ENCODE measurements at places on chromosomes 2 and 18.

DNA sequence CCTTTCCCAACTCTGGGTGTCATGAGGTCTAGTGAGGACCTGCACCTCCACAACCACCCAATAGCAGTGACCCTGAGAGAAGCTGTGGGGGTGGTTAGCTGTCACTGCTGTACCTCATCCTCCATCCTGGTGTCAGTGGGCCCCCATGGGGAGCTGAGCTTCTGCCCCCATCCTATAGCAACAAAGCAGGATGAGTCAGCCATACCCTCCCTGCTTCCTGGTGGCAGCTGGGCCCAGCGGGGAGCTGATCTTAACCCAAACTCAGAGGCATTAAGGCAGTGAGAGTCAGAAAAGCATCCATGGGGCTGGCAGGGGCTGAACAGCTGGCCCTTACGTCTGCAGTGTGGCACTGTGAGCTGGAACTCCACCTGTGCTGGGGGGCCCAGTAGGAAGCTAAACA, 247.8 kb upstream of the HDAC4 start:
- no peak for DNase-seq

DNA sequence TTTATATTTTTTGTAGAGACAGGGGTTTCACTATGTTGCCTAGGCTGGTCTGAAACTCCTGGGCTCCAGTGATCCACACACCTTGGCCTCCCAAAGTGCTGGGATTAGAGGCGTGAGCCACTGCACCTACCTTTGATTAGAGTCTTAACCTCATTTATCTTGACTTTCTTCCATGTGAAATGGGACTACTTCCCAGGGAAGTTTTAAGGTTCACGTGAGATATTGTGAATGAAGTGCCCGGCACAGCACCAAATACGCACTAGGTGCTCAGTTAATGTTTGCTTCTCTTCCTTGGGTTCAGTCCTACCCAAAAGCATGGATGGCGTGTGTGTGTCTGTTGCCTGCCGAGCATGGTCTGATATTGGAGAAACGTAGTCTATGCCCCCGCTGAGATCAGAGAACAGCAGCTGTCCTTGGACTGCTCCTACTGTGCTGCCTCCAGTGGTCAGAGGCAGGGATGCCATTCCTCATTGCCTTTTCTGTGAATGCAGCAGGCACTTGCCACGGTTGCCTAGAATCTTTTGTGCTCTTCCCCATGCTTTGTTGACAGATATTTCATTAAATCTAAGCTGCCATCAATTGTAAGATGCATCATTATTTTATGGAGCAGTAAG, 12.3 kb upstream of the TFCP2L1 start:
- DNase-seq = peak; percentile 6

DNA sequence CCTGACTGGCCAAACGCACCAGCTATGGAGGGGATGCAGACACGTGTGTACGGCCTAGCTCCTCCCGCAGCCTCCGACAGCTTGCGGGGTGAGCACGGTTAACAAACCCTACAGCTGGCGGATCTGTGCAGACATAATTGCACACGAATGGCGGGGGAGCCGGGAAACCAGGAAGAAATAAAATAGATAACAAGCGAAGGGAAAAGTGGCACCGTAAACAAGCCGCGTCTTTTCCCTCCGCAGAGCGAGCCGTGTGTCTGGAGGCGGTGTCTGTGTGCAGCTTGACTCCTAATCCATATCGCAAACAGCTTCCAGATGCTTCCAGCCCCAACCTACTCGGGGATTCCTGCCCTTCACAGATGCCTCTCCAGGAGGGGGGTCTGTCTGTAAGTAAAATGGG, 853.1 kb upstream of the SALL3 start:
- no peak for DNase-seq

- peak; percentile 62 for DNase-seq
Measured at GRCh38 chr2:69017080-69017479, 4.1 kb downstream of the ANTXR1 start.

GRCh38 chr18:48915626-48916425, 34.9 kb downstream of the SMAD7 start:
- no peak for DNase-seq

DNA sequence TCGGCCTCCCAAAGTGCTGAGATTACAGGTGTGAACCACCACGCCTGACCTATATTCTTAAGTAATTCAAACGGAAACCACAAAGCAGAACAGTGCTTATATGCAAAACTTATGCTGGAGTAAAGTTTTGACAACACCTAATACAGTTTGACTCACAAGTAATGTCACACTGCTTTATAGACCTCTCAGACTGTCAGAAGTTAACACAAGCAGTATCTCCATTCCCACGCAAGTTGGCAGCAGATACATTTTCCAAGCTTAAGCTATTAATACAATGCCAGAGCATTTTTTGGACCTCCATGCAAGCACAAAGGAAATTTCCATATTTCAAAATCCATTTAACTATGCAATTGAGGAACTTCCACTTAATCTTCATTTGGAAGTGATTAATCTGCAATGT, 21.0 kb upstream of the SANBR start:
- DNase-seq = peak; percentile 3

GRCh38 chr2:27866237-27866636, 23.9 kb downstream of the RBKS start:
- DNase-seq = no peak

- DNase-seq = no peak
Measured at GRCh38 chr2:181973171-181973783, 12.4 kb upstream of the PPP1R1C start.

DNA sequence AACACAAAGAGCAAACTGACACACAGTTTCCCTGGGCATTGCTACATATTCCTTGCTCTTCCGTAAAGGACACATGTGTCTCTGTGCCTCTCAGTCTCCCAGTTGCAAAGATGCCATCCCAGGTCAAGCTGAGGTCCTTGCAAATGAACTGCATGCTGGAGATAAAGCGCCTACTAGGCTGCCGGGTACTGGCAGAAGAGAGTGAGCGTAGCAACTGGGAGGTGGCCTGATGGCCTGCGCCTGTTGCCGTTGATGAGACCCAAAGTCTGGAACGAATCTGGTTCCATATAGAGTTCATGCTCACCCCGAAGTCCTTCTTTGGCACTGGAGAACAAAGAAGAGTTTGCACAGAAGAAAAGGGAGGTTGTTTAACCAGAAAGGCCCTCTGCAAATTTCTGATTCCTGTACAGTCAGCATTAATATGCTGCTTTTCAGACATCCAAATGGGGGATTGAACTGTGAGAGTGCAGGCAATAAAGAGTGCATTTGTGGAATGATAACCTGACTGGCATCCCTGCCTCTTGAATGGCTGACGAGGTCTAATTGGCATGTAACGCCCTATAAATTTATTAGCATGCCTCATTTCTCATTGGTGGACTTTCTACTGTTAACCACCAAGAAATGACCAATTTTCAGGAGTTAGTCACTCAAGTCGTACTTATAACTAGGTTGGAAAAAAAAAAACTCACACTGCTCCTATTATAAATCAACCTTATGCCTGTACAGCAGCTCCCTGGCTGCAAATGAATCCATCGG, 78.7 kb downstream of the GBX2 start:
- DNase-seq = peak; percentile 45

DNA sequence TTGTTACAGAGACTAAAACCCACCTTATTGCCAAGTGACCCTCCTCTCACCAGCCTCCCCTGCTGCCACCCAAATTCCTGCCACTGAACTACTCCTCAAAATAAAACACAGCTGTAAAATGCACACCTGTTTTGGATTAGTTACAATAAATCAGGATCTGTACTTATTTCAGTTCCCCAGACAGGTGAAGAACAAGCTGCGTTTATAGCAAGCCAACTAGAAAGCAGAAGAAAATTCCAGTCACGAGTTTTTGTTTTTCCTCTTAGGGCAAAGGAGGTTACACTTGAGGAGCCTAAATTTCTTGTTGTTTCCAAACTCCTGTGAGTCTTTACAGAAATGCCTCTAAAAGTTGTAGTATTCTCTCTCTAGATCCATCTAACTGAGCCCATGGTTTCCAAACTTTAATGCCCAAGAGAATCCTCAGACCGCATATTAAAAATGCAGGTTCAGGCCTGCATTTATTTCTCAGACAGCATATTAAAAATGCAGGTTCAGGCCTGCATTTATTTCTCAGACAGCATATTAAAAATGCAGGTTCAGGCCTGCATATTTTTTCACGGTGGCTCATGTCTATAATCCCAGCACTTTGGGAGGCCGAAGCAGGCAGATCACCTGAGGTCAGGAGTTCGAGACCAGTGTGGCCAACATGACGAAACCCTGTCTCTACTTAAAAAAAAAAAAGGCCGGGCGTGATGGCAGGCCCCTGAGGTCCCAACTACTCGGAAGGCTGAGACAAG, 62.2 kb downstream of the ALPK2 start:
- DNase-seq = no peak

- DNase-seq = no peak
Measured at GRCh38 chr2:152440460-152440859, 105.5 kb downstream of the FMNL2 start.

DNA sequence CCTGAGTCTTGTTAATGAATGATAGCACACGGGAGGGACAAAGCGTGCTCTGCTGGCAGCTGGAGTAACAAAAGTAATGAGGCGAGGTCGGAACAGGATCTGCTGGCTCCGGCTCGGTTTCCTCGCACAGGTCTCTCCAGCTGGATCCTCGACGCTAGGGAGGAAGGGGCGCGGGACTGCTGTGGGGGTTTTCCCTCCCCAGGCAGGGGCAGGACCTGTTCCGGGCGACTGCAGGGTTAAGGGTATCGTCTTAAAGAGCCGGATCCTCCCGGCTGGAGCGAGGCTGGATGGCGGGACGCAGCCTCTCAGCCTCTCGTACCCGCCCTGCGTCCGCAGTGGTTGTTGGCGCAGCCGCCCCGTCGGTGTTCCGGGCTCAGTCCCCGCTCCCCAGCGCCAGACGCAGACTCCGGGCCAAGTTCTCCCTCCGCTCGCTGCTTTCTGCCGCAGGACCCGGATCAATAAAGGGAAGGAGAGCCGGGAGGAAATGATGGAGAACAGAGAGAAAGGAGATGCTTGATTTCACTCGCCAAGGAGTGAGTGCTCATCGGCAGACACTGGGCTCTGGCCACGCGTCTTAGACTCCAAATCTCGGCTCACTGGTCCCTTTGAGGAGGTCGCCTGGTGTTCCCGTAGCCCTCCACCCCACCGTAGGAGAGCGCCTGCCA, 1.1 kb upstream of the LIPG start:
- no peak for DNase-seq

GRCh38 chr2:49041061-49041460, 113.3 kb downstream of the FSHR start:
- no peak for DNase-seq

DNA sequence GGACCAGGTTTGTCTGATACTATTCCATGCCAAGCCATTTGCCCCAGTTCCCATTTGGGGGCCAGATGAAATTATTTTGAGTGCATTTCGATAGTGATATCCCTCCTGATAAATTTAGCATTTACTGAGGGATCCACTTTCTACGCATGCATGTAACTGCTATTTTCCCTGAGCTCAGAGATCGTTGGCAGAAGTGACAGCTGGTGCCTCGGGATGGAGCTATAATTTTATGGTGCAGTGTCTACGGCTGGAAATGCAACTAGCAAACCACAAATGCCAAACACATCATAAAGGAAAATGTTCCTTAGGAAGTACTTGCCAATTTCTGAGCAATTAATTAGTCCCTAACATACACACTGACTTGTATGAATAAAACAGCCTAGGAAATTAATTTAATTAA, 254.8 kb downstream of the SLC8A1 start:
- no peak for DNase-seq

GRCh38 chr2:95551055-95551568, 40.7 kb upstream of the TRIM43 start:
- no peak for DNase-seq

GRCh38 chr18:61992923-61993322, 100.1 kb upstream of the RNF152 start:
- DNase-seq = peak; percentile 82

GRCh38 chr18:35019933-35020332, 21.3 kb upstream of the MAPRE2 start:
- no peak for DNase-seq

DNA sequence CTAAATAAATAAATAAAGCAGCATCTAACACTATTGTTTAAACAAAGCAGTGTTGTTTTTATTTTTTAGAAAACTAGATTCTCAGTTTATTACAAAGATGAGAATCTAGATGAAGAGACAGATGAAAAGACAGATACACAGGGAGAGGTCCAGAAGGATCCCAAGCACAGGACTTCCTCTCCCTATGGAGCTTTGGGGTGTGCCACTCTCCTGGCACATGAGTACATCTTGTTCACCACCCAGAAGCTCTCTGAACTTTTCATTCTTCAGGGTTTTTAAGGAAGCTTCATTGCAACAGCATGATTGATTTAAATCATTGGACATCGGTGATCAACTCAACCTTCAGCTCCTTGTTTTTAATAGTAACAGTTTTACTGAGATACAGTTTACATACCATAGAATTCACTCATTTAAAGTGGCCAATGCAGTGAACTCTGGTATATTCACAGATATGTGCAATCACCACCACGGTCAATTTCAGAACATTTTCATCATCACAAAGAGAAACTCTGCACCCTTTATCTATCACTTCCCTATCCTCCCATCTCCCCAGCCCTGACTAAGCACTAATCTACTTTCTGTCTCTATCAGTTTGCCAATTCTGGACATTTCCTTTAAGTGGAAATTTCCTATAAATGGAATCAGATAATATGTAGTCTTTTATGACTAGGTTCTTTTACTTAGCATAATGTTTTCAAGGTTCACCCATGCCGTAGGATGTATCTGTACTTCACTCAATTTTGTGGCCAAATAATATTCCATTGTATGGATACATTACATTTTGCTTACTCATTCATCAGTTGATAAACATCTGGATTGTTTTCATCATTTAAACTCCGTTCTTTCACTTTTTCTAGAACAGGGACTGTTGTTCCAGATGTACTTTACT, 62.3 kb upstream of the ZFP36L2 start:
- DNase-seq = no peak

GRCh38 chr18:53457068-53457467, 767.4 kb downstream of the MBD2 start:
- peak; percentile 0 for DNase-seq

GRCh38 chr2:69224512-69224837, 162.6 kb downstream of the GFPT1 start:
- peak; percentile 48 for DNase-seq

DNA sequence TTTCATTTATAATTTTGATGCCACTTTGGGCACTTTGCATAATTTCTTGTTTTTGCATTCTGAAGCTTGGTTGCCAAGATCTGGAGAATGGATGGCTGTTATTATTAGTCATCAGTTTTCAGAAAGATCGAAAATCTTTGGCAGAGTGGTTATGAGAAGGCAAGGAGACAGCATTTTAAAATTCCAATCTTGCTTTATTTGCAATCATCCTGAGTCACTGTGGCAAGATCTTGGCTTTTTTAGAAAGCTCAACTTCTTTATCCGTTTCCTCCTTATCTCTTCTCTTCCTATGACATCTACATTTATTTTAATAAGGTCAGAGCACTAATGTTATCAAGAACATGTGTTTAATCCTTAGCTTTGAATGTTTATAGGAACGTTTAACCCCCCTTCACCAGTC, 31.1 kb upstream of the EIF2AK3 start:
- peak; percentile 63 for DNase-seq

Data from AG10803 (cell line).